ENCODE measurements at places on chromosomes 12 and 14.

GRCh38 chr12:24479131-24479530 lies 469.8 kb downstream of the BCAT1 start:
- DNase-seq = no peak

- no peak for DNase-seq
Measured at GRCh38 chr14:99229654-99230207, 42.3 kb downstream of the BCL11B start.

DNA sequence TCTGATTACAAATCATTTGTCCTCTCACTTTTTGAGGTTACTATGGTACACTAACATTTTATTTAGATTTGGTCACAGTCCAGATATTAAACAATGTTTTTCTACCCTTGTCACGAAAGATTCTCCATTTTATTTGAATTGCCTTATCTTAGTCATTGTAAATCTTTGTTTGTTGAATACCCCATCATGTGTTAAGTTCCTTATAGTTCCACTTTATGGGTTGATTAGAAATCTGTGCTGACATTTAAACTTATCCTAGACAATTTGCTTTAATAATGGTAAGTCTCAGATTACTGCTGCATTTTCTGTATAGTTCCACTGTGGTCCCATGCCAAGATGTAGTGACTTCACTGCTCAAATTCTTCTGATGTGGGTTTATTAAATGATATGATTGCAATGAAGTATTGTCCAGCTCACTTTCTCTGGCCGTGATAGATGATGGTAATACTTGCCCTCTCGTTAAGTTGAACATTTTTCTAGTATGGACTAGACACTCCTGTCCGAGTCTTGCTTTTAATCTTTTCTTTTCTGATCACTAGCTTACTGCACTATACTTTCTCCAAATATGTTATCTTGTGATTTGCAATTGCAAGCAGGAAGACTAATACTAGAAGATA lies 1107.3 kb downstream of the SLC6A15 start:
- no peak for DNase-seq

GRCh38 chr12:47985596-47986290 lies 18.5 kb downstream of the COL2A1 start:
- DNase-seq = no peak

GRCh38 chr12:6613776-6614512 lies 6.8 kb upstream of the CHD4 start:
- DNase-seq = no peak

GRCh38 chr14:21109377-21110138 lies 8.7 kb downstream of the TMEM253 start:
- DNase-seq = no peak

GRCh38 chr14:54769951-54770863 lies 132.4 kb downstream of the GCH1 start:
- DNase-seq = no peak

DNA sequence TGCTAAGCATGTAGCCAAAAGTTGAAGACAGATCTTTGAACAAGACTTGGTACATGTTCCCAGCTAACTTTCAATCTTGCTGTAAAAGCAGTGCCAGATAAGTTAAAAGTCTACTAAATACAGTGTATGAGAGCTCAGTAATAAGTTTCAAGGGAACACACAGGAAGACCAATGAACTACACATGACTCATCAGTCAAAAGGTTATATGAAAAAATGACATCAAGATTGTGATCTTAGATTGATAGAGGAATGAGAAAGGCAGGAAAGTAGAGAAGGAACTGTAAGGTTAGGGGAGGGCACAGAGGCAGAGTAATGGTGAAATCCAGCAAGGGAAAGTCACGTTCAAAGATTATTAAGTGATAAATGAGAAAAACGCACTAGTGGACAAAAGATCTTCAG lies 249.9 kb upstream of the FLRT2 start:
- no peak for DNase-seq

- no peak for DNase-seq
Measured at GRCh38 chr12:69073035-69073434, 140.1 kb upstream of the CPM start.

DNA sequence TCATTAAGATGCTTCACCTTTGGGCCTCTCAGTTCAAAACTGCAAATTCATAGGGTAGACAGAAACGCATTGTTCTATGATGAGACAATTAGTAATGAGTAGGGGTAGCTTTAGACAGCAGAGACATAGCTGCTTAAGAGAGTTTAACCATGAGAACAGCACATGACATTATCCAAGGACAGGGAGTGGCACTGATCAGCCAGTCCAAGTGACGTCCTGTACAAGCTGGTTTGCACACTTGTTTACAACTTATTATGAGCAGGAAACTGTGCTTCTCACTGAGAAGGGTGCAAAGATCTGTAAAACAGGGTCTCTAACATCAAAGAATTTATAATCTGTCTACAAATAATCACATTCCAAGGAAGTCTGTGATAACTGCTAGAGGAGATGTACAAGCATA lies 11.2 kb upstream of the SRSF5 start:
- no peak for DNase-seq

DNA sequence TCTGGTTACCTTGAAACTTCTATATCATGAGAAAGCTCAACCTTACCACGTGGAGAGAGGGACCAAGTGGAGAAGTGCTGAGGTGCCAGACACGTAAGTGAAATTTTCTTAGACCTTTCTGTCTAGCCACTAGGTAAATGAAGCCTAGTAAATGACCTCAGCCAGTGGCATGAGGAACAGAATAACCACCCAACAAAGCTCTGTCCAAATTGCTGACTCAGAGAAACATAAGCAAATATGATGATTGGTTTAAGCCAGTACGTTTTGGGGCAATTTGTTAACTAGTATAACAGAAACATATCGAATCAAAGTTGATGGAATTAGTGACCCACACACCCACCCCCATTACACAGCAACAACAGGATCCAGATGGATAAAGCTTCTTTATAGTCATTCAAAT lies 75.2 kb upstream of the MAX start:
- no peak for DNase-seq

DNA sequence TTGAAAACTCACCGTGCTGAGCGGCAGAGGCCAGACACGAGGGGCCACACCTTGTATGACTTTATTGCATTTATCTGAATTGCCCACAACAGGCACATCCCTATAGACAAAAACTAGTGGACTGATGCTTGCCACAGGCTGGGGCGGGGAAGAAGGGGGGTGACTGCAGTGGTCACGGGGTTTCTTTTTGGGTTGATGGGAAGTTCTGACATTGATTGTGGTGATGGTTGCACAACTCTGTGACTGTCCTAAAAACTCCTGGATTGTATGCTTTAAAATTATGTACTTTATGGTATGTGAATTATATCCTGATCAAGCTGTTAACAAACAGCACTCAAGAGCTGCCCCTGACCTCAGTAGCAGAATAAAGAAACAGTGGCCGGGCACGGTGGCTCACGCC lies 25.7 kb downstream of the DHX37 start:
- DNase-seq = no peak

DNA sequence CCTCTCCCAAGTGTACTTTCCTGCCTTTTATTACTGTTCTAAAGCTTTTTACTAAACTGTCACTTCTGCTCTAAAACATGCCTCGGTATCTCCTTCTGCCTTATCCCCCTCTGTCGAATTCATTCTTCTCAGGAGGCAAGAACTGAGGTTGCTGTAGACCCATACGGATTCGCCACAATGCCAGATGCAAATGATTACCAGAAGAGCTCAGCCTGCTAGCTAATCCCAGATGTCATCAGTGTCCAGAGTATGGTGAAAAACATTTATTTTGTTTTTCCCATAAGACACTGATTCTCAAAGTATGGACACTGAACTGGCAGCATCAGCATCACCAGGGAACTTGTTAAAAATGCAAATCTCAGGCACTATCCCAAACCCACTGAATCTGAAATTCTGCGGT lies 359.3 kb downstream of the TMTC2 start:
- no peak for DNase-seq

DNA sequence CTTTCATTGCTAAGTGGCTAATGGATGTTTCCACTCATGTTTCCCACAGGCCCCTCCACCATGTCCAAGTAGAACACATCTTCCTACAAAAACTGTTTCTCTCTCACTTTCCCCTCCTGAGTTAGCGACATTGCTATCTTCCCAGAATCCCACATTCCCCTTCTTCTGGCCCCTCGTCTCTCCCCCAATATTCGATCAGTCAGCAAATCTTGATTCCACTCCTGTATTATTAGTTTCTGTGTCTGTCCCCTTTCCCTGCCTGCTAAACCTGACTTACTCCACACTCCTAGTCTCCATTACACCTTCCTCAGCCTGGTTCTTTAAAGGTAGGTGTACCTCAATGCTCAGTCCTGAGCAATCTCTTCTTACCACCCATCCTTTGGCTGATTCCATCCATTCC lies 19.3 kb upstream of the SAMD4A start:
- DNase-seq = no peak
